SW 1271 (cell line): ENCODE measurements at places on chromosomes 16 and 17.
A peak's percentile ranks its signal among the peaks of the same experiment; 100 is the strongest.

GRCh38 chr17:73870068-73870467, 225.8 kb upstream of the SDK2 start:
- no peak for DNase-seq

- DNase-seq, result no peak
Observed at GRCh38 chr17:80097127-80097621, 4.2 kb upstream of the GAA start.

- DNase-seq, result no peak
Observed at GRCh38 chr17:50480854-50481490, 2.3 kb downstream of the RSAD1 start.

DNA sequence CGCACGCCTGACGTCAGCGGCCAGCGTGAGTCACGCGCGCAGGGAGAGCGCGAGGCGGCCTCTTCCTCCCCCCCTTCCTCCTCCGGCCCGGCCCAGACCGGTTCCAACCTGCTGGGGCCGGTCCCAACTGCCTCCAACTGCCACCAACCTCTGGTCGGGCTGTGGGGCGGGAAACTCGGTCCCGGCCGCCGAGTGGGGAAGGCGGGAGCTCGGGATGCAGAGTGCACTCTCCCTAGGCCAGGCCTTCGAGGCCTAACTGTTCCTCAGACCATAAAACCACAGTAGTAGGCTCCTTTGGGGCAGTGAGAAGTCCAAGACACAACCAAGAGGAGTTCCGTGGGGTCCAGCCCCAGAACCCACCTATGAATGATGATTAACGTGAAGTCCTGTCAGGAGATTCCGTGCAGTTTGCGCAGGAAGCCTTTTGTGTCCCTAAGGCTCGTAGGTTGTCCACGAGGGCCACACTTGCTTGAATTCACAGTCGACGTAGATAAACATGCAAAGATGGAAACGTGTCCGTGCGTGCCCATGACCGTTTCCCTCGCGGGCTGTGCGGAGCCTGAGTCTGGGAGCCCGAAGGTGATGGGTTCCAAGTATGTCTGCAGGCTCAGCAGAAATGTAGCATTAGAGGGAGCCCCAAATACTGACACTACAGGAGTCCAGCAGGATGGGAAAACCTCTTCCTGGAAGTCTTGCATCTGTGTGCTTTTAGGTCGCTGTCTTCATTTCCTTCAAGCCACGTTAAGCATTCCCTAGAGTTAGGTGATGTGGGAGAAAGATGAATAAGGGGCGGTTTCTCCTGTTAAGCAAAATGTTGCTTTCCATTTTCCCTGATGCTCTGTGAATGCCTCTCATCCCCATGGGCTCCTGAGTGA, 647 bp downstream of the UNK start:
- peak; percentile 82 for DNase-seq

DNA sequence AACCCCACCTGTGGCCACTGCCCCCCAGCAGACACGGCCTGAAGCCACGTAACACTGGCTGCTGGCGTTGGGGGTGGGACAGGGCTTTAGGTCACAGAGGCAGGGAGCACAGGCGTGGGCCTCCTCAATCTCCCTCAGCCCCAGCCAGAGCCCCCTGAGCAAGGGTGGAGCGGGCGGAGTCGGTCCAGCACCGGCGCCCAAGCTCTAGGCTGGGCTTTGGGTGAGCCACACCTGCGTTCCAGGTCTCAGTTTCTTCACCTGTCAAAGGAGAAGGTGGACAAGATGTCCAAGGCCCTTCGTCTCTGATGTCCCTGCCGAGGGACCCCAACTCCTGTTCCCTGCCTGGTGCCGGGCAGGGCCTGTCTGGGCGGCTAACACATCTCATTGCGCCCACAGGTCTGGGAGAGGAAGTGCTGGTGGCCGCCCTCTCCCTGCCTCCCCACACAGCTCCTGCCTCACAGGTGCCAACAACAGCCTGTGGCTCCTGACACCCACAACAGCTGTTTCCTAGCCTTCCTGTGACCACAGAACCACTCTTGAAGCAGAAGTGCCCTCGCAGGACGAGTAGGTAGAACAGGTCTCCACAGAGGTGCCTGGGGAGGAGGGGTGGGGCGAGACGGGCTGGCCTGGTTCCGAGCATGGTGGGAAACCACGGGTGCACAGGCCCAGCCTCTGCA, 12.0 kb downstream of the FAM83G start:
- no peak for DNase-seq

DNA sequence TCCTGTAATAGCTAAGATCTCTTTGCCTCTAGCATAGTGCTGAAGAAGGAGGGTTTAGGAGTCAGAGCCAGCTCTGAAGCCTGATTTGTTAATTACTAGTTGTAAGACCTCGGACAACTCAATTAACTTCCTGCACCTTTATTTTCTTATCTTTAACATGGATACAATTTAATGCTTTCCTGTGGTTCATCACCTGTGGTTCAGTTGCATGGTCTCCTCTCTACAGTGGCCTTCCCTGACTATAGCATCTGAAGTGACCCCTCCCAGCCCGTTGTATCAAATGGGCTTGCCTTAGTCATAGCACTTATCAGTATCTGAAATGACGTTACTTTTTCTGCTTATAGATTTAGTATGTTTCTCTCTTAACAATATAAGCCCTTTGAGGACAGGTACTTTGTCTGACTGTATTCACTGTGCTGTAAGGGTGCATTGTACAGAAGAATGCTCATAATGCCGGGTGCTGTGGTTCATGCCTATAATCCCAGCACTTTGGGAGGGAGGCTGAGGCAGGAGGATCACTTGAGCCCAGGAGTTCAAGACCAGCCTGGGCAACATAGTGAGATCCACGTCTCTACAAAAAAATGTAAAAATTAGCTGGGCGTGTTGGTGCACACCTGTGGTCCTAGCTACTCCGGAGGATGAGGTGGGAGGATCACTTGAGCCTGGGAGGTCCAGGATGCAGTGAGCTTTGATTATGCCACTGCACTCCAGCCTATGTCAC, 2.6 kb upstream of the NDE1 start:
- no peak for DNase-seq

- no peak for DNase-seq
Observed at GRCh38 chr17:37146086-37147064, 197.6 kb downstream of the AATF start.

GRCh38 chr17:75205793-75206163, 299 bp downstream of the NUP85 start:
- DNase-seq, result no peak
